ENCODE measurements at places on chromosomes 2 and 18.

- no peak for DNase-seq
These were observed 299.0 kb downstream of the TRIB2 start for GRCh38 chr2:13015532-13016320.

DNA sequence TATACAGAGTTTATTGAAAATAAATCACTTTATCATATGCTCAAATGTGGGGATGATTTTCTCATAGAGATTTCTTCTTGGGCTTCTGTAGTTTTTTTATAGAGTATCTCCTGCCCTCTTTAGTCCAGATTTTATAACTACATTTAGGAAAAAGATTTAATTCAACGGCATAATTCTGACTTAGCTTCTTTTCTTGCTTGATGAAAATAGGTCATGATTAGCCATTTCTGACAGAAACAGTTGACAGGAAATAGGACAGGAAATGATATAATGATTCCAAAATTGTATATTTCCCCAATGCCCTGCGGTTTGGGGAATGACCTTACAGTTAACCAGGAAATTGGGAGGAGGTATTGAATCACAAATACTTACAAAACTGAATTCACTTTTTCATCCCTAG, 1531.9 kb upstream of the ACVR2A start:
- DNase-seq, result no peak

GRCh38 chr2:81389203-81389602, 1084.7 kb upstream of the LRRTM1 start:
- DNase-seq, result no peak

GRCh38 chr2:44983836-44984604, 25.2 kb downstream of the SIX2 start:
- DNase-seq, result no peak

- DNase-seq, result no peak
These were observed 96.6 kb upstream of the RND3 start for GRCh38 chr2:150584081-150584480.

GRCh38 chr18:8899000-8899399, 193.6 kb downstream of the MTCL1 start:
- no peak for DNase-seq

- DNase-seq, result no peak
These were observed 2114.1 kb upstream of the PIK3C3 start for GRCh38 chr18:39840856-39841481.

GRCh38 chr2:85712849-85713612, 18.9 kb downstream of the GNLY start:
- no peak for DNase-seq

GRCh38 chr2:203149194-203149593, 89.6 kb upstream of the CYP20A1 start:
- DNase-seq, result no peak

DNA sequence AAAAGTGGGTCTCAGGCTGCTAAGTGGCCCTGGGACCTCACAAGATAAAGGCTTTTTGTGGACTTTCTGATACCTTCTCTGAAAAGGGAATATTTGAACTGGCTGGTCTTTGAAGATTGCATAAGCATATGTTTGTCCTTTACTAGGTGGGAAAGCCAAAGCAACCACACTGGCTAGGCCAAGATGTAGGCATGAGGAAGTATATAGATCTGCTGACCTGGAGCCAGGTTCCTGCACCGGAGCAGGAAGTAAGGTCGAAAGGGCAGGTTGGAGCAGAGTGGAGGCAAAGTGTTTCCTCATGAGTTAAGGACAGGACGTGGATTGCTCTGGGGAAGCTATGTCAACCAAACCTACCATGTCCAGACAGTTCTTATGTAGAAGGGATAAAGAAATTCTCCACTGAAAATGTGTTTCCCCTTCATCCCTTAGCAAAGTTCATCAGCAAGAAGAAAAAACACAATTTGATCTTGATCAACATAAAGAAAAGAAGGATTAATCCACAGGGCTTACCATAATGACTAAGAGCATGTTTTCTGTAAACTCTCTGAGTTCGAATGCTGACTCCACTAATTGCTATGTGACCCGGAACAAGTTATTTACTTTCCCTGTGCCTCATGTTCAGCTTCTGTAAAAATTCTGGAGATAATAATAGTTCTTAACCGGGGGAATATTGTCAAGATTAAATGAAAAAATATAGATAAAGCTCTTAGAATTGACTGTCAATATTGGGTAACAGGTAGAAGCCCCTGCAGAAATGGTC, 156.1 kb upstream of the SRD5A2 start:
- no peak for DNase-seq

DNA sequence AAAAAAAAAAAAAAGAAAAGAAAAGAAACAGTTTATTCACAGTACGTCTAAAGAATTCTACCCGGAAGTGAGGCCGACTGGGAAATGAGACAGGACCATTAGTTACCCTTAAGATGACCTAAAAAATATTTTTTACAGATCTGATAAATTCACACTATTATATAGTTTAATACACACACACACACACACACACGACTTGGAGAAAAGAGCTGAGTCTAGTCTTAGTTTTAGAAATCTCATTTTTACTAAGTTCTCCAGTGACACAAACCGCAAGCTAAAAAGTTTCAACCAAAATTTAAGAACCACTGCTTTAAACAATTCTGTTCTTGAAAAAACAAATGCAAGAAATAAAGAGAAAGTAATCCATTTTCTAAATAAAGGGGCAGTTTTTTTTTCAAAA, 27.1 kb downstream of the ST3GAL5 start:
- no peak for DNase-seq

DNA sequence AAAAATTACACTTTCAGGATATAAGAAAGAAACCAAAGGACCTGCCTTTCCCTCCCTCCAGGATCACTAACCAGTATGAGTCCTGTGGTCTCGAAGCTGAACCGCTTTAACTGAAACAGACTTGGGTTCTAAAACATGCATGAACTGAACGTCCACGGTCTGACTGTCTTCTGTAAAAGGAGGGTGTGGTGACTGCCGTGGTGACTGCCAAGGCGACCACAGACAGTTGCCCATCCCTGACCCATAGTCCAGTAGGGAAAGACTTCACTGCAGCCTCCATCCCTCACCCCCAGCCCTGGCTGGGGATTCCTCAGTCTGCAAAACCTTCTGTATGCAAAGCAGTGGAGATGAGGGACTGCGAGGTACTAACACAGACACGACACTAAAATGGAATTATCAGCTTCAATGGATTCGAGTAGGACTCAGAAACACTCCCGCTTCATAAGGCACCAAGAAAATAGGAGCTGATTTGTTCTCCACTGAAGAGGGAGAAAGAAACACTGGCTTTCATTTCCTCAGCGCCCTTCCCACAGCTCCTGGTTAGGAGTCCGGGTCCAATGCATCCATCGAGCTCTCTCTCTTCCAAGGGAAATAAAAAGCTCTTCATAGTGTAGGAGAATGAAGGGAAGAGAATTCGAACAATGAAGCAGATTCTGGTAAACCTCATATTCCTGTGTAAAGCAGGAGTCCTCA, 197.2 kb downstream of the HDAC4 start:
- no peak for DNase-seq

GRCh38 chr2:53865264-53865663, 5.5 kb upstream of the GPR75 start:
- no peak for DNase-seq

- DNase-seq, result no peak
These were observed 251.3 kb downstream of the HDAC4 start for GRCh38 chr2:239149501-239149900.

DNA sequence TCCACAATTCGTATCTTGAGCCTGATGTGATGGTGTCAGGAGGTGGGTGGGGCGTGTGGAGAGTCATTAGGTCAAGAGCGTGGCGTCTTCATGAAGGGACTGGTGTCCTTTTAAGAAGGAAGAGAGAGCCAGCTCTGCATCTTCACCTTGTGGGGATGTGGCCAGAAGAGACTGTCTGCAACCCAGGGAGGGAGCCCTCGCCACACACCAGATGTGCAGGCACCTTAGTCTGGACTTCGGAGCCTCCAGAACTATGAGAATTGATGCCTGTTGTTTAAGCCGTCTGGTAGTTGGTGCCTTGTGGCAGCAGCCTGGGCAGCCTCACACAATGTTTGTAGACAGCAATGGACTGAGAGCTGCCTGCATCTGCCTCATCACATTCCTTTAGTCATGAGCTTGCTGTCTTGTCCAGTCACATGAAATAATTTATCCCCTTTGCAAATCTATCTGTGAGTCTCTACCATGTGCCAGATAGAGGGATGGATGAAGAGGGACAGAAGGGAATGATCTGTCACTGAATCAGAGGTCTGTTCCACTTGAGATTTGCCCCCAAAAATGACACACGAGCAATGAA, 61.0 kb downstream of the MYT1L start:
- no peak for DNase-seq

DNA sequence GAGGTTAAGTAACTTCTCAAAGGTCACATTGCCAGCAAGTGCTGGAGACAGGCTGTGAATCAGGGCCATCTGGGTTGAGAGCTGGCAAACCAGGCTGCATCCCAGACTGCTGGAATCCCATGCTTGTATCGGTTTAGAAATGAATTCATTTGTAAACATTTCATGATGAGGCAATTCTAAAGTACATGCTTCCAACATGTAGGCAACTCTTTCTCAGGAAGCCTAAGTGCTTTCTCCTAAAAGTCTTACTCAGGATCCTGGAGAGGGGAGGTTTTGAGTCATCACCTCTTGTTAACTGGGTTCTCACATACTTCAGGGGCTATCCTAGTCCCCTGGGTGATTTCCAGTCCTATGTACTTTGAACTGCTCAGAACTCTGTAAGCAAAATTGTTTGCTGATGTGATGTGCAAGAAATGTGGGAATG, 416.5 kb downstream of the MEIS1 start:
- peak; percentile 97 for DNase-seq

GRCh38 chr2:131029812-131030211, 63.4 kb downstream of the FAM168B start:
- DNase-seq, result no peak

DNA sequence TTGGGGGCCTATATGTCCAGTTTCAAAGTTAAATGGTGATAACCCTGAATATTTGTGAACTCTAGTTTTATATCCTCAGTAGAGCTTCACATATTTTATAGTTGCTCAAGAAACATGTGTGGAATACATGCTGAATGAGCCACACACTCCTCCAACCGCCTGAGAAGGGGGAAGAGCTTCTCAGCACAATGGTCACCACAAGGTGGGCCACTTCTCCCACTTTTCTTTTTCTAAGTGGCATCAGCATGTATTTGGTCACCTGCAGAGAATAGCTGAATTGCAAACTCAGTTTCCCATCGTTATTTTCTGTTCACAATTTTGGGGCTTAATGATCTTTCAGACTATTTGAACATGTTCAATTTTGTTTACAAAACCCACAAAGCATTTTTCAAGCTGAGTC, 340.5 kb downstream of the PARD3B start:
- DNase-seq, result no peak

DNA sequence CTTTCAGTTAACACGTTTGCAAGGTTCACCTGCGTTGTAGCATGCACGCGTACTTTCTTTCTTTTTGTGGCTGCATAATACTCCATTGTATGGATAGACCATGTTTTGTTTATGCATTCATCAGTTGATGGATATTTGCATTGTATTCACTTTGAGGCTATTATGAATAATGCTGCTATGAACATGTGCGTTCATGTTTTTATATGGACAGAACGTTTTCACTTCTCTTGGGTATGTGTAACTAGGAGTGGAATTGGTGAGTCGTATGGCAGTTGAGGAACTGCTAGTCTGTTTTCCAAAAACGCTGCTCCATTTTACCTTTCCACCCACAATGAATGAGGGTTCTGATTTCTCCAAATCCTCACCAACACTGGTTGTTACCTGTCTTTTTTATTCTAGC, 244.3 kb downstream of the GLI2 start:
- no peak for DNase-seq

GRCh38 chr2:64666810-64667438, 13.2 kb upstream of the SERTAD2 start:
- no peak for DNase-seq

- DNase-seq, result no peak
These were observed 118.6 kb upstream of the ATP8B1 start for GRCh38 chr18:57921708-57922107.

- no peak for DNase-seq
These were observed 609 bp downstream of the TPGS2 start for GRCh38 chr18:36828157-36828629.

DNA sequence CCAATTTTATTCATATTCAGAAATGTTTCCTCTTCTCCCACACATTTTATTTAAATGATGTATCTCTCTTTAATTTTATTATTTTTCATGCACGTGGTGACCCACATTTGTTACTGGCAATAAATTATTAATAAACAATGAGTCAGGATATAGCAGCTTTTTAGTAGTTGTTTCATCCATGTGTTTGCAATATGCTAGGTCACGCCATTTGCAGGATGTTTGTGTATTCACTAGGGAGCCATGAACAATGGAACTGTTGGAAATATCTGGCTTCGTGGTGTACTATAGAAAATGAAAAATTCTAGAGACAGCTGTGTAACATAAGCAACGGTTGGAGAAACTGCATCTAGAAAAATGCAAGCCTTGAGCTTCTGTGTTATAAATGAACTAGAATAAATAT, 176.0 kb upstream of the COL3A1 start:
- no peak for DNase-seq

DNA sequence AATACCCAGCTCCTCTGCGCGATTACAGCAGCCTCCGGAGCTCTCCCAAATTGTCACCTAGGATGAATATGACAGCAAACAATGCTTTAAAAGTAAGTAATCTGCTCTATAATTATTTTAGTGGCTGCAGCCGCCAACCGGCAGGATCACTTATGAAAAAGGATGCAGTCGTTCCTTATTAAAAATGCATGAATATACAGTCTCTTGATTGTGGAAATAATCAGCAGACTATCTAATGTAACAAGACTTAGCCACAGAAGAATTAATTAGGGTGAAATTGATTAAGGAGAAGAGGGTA, 71.8 kb upstream of the STPG4 start:
- no peak for DNase-seq

- DNase-seq, result no peak
These were observed 711 bp downstream of the DOK6 start for GRCh38 chr18:69401226-69401971.

DNA sequence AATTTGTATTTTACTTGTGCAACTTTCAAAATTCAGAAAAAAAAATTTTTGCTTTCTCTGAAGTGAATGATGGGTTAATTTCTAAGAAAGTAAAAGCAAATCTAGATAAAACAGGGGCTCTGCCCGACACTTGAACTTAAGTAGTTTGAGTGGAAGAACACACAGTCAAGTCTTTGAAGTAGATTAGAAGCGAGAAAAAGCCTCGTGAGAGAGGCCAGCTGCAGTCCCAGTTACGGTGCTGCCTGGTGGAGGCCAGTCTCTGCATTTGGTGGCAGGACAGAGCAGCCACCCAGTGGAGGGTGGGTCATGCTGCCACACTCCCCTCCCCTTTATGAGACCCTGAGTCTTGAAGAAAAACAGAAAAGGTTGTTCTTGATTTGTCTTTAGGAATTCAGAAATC, 81.8 kb downstream of the INPP5D start:
- no peak for DNase-seq

Data from AG04449 (cell line).